Stomach (tissue), 19 donors: ENCODE measurements at places on chromosomes 16 and 17. TPM values are rescaled to one million over a fixed set of nuclear protein-coding genes. Genes with fewer than 3 reads are reported as not detected.

Gene CCDC200
- 0.55 TPM for total RNA-seq

Gene ACAP1
- total RNA-seq, result 8.3 TPM

Gene SLC16A11
- not detected for total RNA-seq

DNA sequence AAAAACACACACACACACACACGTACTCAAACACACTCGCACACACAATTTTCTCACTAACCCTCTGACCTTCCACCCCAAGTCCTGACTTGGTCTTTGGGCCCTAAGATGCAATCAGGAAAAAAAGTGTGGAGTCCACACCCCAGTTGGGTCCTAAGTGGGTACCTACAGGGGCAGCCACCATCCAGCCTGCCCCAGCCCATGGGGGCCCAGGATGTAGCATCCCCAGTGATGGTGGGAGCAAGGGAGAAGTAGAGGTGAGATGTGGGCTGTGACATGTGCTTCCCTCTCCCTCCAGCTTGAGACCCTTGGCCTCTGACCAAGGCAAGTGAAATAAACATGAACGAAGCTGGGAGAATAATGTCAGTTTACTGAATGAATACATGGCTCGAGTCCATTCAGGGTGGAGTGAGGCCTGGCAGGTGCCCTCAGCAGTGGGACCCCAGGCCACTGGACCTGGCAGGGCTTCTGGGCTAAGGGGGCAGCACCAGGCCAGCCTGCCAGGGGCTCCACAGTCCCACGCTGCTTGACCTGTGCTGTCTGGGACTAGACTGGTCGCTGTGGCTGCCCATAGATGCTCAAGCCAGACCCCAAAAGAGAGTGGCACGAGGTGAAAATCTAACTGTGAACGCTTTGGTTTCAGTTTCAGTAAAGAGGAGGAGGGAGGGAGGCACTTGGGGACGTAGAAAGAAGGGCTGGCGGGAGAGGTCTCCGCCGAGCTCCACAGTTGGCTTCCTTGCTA, 73.7 kb downstream of the MRC2 start:
- no peak for DNase-seq

GRCh38 chr16:2842340-2843000, 12.4 kb downstream of the ZG16B start:
- DNase-seq, result peak; percentile 50
